ENCODE measurements at places on chromosomes 5 and 9.

DNA sequence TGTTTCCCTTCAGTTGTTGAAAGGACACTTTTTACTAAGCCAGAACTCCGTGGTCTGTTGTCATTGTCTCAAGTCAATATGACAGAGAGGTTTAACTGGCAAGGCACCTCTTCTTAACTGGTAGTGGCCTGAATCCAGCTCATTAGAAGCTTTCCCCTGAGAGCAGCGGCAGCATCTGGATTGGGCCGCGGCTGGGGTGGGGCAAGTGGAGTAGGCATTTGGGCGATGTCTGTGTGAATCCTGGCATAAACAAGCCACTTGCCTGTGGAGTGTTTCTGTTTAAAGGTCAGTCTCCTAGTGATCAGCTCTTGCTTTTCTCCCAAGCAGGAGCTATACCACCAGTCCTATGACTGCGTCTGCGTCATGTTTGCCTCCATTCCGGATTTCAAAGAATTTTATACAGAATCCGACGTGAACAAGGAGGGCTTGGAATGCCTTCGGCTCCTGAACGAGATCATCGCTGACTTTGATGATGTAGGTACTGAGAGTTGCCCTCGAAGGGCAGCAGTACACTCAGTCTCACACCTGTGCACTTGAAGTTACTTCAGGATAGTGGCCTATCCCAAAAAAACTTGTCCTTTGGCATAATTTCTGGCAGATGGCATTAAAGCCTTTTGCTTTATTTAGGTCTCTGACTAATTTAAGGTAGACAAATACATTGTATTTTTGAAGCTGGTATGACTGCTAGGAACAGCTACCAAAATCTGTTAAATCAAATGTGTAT lies 48.9 kb downstream of the CFAP90 start:
- DNase-seq = no peak

DNA sequence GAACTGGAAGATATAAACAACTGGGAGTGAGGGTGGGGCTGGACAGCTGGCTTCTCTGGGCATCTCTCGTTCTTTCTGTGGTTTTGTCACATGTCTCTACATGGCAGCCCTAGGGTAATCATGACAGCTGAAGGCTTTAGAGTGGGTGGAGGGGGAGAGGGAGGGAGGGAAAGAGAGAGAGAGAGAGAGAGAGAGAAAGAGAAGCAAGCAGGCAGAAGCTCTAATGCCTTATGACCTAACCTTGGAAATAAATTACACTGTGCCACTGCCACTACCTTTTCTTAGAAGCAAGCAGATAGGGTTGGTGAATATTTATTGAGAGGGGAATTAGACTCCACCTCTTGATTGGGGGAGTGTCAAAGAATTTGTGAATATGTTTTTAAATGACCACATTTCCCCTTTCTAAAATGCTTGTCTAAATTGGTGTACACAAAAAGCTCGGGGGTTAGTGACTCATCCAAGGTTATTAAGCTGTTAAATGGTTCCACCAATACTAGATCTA lies 2.6 kb upstream of the DAPK1 start:
- DNase-seq = no peak

DNA sequence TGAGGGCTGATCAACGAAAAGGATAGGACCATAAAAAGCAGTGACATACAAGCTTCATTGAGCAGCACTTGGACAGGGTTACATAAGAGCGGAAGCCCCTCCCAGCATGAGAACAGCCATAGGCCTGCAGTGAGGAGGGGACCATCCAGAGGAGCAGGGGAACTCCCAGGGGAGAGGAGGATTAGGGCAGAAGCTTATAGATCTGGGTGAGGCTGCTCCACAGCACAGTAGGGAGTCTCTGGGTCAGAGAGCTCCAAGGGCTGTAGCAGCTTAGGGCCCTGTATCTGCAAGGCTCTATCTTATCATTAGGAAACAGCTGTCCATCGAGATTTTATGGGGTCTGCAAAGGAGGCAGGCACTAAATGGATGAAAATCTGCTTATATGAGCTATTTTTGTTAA lies 186.6 kb downstream of the DOCK8 start:
- DNase-seq = no peak

DNA sequence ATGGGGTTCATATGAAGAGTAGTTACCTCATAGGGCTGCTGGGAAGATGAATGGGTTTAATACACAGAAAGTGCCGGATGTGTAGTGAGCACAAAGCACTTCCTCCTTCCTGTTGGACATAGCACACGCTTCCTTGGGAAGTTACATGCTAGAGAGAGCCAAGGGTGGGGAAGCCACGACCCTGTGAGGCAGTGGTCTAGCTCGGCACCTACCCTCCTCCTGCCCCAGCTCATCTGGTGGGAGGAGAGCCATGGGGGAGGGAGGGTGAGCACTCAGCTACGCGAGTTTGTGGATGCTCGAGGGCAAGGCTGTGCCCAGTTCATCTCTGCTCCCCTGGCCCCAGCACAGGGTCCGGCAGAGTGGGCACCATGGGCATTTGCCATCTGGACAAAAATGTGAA lies 43.6 kb upstream of the NEK6 start:
- no peak for DNase-seq

DNA sequence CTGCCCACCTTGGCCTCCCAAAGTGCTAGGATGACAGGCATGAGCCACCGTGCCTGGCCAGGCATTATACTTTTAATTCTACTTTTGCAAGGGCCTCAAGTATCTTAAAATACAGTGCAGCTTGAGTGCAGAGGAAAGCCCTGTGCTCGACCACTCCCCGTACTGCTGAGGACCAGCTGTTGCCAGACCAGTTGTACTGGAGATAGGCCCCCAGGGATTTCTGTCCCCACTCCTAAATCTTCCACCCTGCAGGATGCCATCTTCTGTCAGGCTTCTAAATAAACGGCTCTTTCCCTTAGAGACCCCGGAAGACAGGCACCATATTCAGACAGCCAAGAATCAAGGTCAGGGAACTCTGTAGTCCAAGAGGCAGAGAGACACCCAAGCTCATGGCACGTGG lies 16.6 kb upstream of the PSMD5 start:
- DNase-seq = no peak

- DNase-seq = no peak
Observed at GRCh38 chr5:95712347-95712958, 18.7 kb upstream of the RHOBTB3 start.

GRCh38 chr9:2286825-2287455 lies 271.8 kb downstream of the SMARCA2 start:
- DNase-seq = no peak

GRCh38 chr5:41641621-41642020 lies 131.2 kb upstream of the PLCXD3 start:
- DNase-seq = no peak

DNA sequence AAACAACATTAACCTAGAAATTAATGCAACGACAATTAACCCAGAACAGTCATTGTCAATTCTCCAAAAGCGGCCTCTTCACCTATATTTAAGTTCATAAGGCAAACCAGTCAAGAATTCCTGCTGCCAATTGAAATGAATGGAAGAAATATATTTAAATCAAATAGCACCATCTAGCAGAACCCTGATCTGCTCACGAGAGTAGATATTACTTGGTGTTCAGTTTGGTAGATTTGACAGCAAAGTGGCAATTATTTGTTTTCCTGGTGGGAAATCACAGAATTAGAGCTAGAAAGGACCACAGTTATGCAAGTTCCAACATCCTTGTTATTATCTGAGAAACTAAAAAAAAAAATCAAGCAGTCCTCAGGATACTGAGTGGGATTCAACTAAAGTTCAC lies 2.3 kb downstream of the SSBP2 start:
- no peak for DNase-seq

DNA sequence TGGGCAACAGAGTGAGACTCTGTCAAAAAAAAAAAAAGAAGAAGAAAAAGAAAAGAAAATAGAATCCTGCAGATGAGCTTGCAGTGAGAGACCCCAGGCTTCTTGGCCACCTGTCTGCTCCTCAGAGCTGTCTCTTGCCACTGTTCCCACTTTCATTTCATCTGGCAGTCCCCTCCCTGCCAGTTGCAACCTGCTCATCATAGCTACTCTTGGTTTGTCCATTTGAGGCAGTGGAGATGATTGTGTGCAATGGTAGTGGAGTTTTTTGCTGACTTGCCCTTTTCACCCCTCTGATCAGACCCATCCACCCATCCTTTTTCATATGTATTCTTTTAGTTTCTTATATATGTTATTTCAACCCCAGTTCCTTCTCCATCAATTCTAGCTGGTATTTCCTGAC lies 28.7 kb downstream of the ANKRD33B start:
- DNase-seq = no peak

DNA sequence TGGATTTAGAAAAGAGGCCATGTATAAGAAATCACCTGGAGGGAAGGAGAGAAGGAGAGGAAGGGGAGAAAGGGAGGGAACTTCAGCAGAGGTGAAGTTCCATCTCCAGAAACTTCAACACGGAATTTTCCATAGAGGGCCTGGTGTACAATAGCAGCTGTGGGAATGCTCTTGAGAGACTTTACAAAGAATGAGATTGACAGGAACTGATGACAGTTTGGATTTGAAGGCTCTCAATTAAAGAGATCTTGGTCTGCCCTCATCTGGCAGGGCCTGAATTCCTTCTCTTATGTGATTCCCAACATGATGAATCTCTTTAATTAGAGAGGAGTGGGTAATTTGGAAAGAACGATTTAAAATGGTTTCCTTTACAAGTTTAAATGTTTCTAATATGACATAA lies 143.5 kb downstream of the MLLT3 start:
- no peak for DNase-seq

DNA sequence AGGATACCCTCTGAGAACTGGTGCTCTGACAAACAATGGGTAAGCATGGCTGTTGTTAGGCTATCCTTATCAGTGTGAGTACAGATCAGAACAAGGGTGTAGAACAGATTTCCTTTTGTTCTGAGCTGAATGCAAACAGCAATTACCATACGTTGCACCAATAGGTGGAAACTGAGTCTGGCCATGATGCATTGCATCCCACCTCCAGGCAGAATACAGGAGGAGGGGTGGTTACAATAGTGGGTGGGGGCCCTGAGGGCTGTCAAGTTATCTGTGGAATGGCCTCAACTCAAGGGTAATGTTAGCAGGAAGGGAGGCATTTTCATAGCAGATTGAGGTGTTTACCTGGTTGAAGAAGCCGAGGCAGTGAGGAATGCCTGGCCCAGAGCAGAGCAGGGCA lies 54.3 kb upstream of the GLRX start:
- no peak for DNase-seq

GRCh38 chr5:135162661-135163265 lies 128.7 kb upstream of the PITX1 start:
- no peak for DNase-seq

DNA sequence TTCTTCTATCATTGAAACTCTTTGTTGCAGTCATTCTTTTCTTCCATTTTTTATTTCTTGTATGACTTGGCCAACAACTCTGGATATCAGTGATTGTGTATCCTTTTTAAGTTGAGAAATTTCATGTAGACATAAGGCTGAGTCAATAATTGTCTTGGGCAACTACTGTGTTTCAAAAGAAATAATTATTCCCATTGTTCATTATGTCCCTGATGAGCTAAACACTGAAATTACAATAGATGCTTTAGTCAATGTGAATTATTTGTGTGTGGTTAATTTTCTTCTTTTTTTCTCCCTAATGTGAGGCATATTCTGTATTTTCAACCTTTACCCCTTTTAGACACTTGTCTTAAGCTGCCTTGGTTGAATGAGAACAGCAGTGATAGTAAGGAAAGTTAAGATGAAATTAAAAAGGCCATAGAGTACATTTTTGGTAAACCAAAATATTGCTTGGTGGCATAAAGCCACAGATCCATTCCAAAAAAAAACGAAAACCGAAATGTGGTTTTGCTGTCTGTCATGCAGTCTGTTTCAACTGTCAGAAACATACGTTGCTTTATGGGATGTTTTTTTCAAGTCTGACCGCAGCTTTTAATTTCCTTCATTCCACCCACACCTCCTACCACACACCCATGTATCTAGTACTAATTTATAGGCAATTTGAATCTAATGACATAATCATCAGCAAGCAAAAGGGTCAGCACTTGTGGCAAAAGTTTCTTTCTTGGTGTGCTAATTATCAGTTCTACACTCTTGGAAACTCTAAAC lies 21.1 kb downstream of the TLE4 start:
- no peak for DNase-seq

DNA sequence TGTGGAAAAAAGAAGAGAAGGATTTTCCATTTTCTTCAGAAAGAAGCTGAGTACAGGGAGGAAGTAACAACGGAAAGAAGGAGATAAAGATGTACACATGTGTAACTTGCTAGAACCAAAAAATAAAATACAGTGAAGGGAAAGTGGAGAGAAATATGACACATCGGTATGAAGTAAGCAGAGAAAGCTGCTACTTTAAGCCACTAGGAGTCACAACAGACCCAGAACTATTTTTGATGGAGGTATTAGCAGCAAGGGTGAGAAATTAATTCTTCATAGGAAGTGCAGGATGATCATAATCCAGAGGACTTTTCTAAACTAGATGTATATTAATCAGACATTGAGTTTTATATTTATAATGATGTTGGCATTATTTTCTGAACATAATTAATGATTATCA lies 88.5 kb downstream of the FAM174A start:
- no peak for DNase-seq

- DNase-seq = no peak
Observed at GRCh38 chr5:89120719-89121118, 237.7 kb upstream of the MEF2C start.

DNA sequence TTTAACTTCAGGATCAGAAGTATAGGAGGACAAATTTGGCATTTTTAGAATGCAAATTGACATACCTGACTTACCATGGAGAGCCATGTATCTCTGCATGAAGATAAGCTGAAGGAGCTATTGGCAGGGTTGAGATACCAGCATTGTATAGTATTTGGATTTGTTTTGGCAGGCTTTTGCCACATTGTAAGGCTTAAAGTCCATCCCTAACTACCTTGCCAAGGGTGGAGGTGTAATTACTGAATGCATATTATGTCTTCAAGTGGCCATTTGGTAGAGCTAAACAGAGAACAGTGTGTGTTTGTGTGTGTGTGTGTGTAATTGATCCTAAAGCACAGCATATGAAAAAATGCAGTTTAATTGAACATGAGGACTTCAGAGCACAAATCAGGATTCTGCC lies 324.7 kb downstream of the FAM170A start:
- DNase-seq = no peak

- no peak for DNase-seq
Observed at GRCh38 chr5:137367951-137368350, 131.2 kb downstream of the SPOCK1 start.

DNA sequence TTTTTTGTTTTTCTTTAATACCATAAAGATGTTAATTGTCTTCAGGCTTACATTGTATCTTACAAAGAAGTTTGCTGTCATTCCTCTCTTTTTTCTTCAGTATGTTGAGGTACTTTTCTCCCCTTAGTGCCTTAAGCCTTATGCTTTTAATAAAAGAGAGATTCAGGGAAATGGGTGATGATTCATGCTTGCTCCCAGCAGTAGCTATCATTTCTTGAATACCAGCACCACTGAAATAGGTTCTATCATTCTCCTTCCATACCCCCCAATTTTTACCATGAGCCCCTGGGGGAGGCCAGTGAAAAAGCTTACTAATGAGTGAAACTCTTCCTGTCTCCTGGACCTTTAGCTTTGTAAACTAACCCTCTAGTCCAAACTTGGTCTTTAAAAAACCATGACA lies 165.0 kb downstream of the FBXL7 start:
- no peak for DNase-seq

GRCh38 chr5:171492781-171493180 lies 73.3 kb downstream of the FGF18 start:
- no peak for DNase-seq
